ENCODE measurements at places on chromosomes 3 and 15.

DNA sequence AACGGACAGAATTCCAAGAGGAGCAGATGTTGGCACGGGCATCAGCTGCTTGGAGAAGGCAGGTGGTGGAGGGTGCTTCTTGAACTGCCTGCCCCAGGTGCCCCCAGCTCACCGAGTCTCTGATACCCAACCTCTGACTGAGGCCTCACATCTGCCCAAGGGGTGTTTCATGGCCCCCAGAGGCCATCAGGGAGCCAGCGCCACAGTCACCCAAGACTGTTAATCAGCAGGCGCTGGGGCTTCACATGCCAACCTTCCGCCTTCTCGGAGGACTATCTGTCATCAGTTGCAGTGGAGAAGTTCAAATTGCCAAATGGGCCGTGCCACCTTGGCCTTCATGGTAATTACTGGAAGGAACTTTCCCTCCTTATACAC, 61.9 kb upstream of the SLC6A1 start:
- DNase-seq, result peak; percentile 37

DNA sequence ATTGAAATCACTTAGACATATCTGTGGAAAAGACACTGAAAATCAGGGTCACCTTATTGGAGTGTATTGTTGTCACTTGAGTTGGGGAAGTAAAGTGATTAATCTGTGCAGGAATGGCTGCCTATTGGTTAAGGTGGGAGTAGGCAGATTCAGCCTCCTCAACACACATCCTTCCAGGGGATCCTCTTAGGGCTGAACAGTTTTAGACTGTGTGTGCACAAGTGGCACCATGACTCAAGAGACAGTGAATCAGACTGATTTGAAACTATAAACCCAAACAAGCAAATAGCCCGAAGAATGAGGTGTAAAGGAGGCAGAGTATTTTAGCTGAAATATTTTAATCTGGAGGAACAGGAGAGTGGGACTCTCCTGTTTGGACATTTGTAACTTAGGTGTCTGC, 4.9 kb downstream of the ABHD17C start:
- no peak for DNase-seq

GRCh38 chr3:141313093-141313683, 55.1 kb upstream of the ZBTB38 start:
- no peak for DNase-seq

DNA sequence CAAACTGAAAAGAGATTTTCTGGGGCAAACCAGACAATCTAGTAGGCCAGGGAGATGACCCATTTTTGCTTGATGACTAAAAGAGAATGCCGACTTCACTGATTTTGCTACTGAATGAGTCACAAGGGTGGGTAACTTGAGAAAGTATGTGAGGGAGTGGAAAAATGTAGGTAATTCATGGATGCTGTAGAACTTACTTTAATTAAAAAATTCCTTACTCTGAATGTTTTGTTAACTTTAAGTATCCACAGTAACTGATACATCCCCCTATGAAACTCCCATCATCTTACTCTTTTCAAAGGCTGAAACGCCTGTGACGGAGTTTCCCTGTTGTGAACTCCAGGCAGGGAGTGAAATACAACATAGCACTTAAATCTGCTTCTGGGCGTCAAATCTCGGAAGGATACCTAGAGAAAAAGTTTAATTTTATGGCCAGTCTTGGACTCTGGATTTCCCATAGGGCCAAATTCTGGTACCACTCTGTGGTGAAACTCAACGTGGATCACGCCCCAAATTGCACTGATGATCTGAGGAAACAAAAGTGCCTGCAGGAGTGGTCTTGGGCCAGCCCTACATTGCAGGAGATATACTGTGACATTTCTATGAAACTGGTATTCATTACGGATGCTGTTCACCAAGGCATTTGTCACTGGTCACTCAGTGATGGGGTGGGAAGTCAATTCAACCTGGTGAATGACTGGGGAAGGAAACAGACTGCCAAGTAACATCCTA, 24.0 kb downstream of the GOLIM4 start:
- DNase-seq, result no peak

DNA sequence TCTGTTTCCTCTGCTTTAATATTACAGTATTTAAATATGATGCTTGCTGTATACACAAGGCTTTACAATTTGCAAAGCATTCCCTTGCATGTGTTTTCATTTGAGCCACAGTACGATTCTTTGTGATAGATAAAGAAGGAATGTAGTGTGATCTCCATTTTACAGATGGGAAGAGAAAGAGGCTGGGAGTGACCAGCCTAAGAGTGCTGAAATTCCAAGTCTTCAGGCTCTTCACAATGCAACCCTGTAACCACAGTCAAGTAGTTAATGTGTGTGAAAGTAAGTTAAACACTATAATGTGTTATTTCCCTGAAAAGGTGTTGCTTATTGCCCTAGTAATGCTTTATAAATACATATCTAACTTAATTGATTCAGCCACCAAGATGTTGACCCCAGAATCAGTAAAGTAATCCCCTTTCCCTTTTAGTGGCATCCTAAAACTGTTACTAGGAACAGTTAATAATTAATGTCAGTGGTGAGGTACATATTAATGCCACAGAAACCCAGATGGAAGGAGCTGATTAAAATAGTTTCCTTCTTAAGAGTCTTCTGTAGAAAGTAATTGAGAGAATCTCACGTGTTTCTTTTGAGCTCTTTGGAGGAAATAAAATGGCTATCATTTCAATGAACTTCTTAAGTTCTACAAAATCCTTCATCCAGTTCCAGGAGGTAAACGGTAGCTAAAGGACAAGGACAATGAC, 110.4 kb downstream of the IL12A start:
- no peak for DNase-seq

- no peak for DNase-seq
These were observed 55.4 kb upstream of the LARS2 start for GRCh38 chr3:45332901-45333407.

Data from posterior vena cava (tissue), 2 donors.